ENCODE measurements at places on chromosomes 12 and 14.

- DNase-seq = no peak
Measured at GRCh38 chr12:127648321-127648720, 618.6 kb upstream of the TMEM132C start.

GRCh38 chr12:56634242-56634836 lies 4.2 kb upstream of the BAZ2A start:
- peak; percentile 38 for DNase-seq

DNA sequence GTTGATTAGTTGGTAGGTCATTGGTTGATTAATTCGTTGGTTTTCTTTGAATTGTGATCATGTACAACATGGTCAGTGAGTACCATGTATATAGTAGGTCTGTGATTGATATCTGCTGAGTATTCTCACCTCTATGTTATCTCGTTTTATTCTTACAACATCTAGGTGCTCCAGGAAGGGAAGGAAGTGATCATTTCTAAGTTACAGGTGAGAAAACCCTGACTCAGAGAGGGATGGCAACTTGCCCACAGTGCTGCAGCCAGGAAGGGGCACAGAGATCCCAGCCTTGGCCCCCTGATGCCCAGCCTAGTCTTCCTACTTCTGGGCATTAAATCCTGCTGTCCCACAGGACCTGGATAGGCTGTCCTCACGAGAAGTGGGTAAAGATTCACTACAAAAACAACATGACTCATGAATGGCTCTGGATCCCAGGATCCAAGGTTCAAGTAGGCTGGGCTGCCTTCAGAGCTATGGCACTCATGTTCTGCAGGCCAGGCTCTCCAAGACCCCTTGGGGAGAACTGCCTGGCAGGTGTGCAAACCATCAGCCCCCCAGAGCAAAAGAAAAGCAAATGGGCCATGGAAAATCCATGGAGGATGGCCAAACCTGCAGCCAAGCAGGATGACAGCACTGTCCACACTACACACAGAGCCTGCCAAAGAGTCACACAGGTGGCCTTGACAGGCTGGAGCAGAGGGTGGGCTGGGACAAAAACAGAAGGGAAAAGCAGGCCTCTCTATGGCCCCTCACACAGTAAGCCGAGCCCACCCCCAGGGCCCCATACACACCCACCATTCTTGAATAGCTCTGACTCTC lies 146.2 kb downstream of the BCL11B start:
- DNase-seq = no peak

DNA sequence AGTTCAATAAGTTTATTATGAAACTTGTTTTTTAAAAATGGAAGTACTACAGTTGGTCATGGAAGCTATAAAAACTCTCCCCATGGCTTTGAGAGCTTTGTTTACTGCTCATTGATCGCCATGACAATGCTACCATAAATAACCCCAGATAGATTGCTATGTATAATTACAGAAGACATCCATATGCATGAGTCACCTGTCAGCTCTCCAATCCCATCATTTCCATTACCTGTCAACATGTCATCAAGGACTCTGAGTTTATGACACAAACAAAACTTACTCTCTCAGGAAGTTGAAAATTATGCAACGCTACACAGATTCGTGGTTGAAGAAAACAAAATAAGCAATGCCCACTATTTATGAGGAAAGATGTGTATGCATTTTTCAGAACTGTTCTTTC lies 144.4 kb downstream of the SEC23A start:
- DNase-seq = no peak

DNA sequence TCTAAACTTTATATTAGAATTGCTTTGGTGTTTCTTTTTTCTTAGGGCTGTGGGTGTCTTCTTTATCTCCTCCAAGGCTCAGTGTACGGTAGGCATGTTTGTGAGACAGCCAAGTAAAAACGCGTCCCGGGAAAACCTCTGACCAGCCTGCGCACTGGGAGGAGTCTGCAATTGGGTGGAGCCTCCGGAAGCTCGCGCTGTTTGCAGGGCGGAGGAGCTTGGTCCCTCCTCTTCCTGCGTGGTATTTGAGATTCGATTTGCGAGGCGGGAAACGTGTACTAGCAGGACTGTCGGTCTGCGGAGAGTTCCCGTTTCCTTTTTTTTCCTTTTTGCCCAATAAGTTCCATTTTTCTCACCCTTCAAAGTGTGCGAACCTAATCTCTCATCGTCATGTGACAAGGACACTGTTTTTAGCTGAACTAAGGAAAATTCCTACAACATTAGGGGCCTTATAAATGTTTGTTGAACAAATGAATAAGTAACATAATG lies 182.1 kb upstream of the OTX2 start:
- no peak for DNase-seq

- no peak for DNase-seq
Measured at GRCh38 chr12:55610598-55610997, 26.1 kb upstream of the OR10P1 start.

GRCh38 chr14:66078006-66078405 lies 408.2 kb upstream of the CCDC196 start:
- no peak for DNase-seq

GRCh38 chr12:50077099-50077498 lies 8.0 kb upstream of the SMARCD1 start:
- no peak for DNase-seq

- DNase-seq = no peak
Measured at GRCh38 chr12:16884056-16884455, 278.1 kb upstream of the LMO3 start.

GRCh38 chr12:5511256-5511643 lies 79.3 kb downstream of the NTF3 start:
- no peak for DNase-seq

All from A673 (cell line).